Epithelial cell of prostate (primary cell): ENCODE measurements at places on chromosomes 4 and X.

DNA sequence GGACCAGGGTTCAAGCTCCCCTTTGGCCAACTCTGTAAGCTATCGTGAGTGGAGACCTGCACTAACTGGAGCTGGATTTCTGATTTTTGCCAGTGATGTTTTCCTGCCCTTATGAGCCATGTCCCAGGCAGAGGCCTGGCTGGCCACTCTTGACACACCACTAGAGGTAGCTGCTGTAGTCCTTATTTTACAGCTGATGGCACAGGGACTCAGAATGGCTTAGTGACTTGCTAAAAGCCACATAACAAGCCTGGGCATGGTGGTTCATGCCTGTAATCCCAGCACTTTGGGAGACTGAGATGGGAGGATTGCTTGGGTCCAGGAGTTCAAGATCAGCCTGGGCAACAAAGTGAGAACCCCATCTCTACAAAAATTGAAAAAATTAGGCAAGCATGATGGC is 33.4 kb downstream of the CYTL1 start:
- DNase-seq, result no peak

DNA sequence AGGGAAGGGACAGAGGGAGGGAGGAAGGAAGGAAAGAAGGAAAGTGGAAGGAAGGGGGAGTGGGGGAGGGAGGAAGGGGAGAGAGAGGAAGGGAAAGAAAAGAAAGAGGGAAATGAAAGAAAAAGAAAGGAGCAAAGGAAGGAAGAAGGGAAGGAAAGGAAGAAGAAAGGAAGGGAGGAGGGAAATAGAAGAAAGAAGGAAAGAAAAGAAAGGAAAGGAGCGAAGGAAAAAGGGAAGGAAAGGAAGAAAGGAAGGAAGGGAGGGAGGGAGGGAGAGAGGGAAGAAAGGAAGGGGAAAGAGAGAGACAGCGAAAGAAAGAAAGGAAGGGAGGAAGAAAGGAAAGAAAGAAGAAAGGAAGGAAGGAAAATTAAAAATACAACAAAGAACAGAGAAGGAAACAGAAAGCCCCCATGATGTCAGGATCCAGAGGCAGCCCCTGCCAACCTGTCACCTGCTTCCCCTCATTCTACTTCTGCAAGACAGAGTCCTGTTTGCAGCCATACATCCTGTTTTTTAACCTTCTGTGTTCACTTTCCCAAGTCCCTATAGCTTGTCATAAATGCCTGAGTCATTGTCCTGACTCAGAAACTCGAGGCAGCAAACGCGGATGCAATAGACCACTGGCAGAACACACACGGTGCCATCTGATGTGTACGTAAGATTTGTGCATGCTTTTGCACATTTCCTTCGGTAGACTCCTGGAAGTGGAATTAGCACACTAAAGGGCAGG is 77.0 kb upstream of the C4orf50 start:
- peak; percentile 34 for DNase-seq

GRCh38 chr4:136036744-136037143 is 1495.5 kb downstream of the PCDH18 start:
- DNase-seq, result peak; percentile 10

- no peak for DNase-seq
Measured at GRCh38 chr4:100516225-100516624, 1.6 kb downstream of the EMCN start.

GRCh38 chrX:123713434-123713833 is 19.4 kb downstream of the THOC2 start:
- DNase-seq, result no peak
